ENCODE measurements at places on chromosomes 13 and 19.

DNA sequence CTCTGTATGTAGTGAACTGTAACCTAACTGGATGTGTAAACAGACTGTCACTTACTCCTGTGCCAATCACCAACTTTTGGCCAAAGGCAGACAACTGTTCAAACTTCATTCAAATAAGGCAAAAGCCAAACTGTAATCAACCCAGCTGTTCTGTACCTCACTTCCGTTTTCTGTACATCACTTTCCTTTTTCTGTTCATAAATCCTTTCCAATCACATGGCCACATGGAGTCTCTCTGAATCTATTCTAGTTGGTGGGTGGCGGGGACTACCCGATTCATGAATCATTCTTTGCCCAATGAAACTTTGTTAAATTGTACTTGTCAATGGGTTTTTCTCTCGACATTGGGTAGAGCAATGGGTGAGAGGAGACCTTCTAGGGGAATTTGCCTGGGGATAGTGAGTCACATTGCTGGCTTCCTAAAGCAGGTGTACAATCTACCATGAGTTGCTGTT lies 178.3 kb upstream of the RFC3 start:
- DNase-seq = no peak

GRCh38 chr13:77002590-77003190 lies 10.8 kb downstream of the CLN5 start:
- no peak for DNase-seq

DNA sequence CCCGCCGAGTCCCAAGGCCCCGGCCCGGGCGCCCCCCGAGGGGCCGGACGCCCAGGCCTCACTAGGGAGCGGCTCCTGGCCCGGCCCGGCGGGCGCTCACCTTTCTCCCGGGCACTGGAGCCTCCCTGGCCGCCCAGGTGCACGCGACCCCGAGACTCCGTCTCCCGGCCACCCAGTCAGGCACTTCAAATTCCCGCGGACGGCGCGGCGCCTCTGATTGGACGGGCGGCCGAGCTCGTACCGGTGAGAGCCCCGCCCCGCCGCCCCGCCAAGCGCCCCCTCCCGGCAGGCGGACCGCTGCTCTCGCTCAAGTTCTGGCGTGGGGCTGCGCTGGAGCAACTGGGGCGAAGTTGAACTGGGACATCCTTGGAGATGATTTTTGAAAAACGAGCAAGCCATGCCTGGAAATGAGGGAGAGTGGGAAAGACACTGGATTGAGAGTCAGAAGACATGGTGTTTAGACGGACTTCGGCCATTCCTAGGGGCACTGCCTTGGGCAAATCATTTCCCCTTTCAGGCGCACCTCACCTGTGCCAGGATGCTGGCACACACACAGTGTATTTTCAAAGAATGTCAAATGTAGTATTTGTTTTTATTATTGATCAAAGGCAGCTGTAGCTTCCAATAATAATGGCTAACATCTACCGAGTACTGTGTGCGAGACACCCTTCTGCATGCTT lies 485.3 kb downstream of the UQCRFS1 start:
- no peak for DNase-seq

DNA sequence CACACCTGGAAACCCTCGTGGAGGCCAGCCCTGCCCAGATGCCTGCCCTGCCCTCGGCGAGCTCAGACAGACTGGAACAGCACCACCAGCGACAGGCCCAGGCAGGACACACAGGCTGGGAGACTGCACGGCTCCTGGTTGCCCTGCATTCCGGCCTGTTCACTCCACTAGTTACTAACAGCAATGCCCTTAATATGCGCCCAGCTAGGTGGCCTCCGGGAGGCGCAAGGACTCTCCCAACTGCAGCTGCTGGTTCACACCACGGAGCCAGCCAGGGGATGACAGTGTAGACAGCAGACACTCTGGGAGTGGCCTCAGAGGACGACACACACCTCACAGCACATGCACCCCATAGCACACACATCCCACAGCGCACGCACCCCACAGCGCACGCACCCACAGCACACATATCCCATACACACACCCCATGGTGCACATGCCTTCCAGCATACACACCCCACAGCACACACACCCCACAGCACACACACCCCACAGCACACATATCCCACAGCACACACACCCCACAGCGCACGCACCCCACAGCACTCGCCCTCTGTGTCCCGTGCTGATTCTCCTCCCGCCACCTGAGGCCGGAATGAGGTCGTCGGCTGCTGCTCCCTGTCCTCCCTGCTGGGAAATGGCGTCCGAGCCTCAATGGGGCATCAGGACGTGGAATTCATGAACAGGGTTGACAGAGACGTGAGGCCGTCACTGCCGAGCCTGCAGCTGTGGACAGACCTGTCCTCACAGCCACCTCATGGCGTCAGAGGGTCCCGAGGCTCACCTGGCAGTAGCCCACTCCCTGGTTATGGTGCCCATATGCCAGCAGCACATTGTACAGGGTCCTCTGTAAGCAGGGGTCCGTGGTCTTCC lies 13.6 kb downstream of the GRTP1 start:
- no peak for DNase-seq

GRCh38 chr19:43624933-43625332 lies 5.5 kb upstream of the ZNF428 start:
- DNase-seq = peak; percentile 81

GRCh38 chr19:4702764-4703163 lies 20.9 kb downstream of the DPP9 start:
- DNase-seq = no peak

DNA sequence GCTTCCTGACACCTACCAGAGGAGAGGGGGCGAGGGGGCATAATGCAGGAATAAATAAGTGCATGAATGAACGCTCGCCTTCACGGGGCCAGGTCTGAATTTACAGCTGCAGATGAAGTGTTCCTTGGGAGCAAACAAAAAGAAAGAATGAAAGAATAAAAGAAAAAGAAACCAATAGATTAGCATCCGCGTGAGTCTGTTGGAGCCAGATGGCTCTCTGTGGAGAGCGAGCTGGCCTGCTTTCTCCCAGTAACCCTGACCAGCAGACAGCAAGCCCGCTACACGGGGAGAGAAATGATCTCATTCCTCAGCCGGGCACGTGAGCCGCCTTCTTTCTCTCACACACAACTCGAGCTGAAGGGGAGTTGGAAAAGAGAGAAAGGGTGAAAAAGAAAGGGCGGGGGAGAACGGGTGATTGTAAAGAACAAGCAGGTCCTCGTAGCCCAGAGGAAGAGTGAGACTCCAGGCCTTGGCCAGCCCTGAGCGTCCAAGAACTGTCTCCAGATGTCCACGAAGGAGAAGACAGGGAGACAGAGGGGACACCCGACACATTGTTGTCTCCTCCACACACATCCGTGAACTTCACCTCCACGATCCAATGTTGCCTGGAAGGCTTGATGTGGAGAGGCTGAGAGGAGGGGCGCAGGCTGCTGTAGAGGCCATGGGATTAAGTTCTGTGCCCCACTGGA lies 81.4 kb downstream of the RNASEH2B start:
- no peak for DNase-seq

- DNase-seq = no peak
These were observed 123.2 kb upstream of the VSTM2B start for GRCh38 chr19:29402563-29402962.

GRCh38 chr19:49921871-49922795 lies 6.9 kb upstream of the ATF5 start:
- no peak for DNase-seq

GRCh38 chr13:79463604-79464003 lies 17.4 kb upstream of the NDFIP2 start:
- DNase-seq = no peak

- no peak for DNase-seq
These were observed 235.4 kb downstream of the DNAJC15 start for GRCh38 chr13:43258771-43259170.

GRCh38 chr19:53055117-53055516 lies 10.6 kb downstream of the ERVV-2 start:
- DNase-seq = no peak

- no peak for DNase-seq
These were observed 515 bp upstream of the ATXN8OS start for GRCh38 chr13:70107125-70107497.

DNA sequence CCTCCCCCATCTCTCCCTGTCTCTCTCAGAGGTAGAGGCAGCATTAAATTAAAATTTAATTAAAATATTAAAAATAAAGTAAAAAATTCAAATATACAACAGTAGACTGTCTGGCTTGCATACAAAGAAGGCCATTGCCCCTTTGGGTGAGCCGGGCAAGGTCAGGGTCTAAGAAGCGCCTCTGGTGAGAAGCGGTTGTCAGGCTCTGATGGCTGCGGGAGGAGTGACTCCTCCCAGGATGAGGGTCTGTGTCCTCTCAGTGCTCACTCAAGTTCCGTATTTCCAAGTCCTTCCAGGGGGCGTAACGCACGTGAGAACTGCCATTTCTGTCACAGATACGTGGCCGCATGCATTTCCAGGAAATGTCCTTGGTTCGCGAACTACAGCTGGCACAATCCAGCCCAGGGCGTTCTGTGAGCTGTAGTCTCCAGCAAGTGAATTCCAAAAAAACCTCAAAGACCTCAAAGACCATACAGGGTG lies 737 bp upstream of the ZNF181 start:
- DNase-seq = no peak

DNA sequence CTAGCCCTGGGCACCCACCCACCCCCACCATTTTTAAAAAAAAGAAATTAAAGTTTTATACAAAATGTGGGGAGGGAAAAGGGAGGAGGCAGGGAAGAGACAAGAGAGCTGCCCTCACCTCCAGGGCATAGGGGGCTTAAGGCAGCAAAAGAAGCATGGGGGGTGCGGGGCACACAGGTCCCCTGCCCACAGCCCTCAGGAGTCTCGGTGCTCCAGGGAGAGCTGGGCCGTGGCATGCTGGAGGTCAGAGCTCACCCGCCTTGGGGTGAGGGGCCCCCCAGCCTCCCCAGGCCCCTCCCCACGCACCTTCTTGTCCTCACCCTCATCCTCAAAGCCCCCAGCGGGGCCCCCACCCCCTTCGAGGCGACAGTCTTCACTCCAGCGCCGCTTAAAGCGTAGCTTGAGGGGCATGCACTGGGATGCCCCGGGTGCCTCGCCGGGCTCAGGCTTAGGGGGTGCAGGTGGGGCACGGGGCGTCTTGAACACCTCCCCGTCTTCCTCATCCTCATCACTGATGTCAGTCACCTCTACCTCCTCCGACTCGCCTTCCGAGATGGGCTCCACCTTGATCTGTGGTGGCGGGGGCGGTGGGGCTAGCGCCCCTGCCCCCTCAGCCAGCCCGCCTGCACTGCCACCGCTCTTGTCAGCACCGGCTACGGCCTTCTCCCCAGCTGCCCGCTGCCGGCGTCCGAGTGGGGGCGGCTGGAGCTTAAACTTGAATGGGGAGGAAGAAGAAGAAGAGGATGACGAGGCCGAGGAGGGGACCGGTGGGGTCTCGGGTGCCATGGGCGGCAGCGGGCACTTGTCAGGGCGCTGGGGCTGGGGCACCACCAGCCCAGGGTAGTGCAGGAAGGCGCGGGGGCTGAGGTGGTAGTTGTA lies 6.1 kb upstream of the GSK3A start:
- DNase-seq = no peak

- DNase-seq = no peak
These were observed 82.1 kb downstream of the ZAR1L start for GRCh38 chr13:32233062-32233461.

- DNase-seq = no peak
These were observed 25.2 kb downstream of the ABCC4 start for GRCh38 chr13:95276037-95276505.

- no peak for DNase-seq
These were observed 988.6 kb downstream of the PCDH17 start for GRCh38 chr13:58620176-58620575.

GRCh38 chr19:8552810-8553209 lies 24.4 kb downstream of the MYO1F start:
- DNase-seq = no peak

DNA sequence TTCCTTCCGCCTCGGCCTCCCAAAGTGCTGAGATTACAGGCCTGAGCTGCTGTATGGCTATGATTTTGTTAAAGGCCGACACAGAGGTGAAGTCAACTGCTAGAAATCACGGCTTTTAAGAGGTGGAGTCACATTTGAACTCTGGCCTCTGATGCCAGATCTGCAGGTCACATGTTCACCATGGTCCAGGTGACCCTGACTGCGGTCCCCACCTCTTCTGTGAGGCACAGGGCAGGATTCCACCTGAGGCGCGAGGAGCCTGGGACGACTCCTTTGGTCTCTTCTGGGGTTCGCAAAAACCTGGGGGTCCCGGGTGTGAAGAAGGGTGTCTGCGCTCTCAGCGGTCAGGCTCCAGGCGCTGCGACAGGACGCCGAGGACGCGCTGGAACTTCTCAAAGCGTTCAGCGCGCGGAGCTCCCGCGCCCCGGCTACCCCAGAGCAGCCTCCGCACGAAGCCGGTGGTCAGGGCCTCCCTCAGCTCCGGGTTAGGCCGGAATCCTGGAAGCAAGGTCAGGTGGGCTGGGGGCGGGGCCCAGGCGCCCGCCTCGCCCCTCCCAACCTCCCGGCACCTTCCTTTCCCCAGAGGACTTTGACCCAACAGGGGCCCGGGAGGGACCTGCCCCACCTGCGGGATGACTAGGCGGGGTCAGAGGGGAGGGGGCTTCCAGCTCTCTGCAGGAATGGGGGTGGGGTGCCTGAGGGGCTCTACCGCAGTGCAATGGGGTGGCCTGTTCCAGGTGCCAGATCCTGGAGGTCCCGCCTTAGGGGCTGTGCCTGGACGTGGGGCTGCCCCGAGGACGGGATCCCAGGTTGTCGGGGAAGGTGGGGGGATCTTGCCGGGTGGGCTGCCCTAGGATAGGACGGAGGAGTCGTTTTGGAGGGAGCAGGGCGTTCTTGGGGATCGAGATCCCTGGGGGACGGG lies 13.0 kb downstream of the TRIP10 start:
- no peak for DNase-seq

DNA sequence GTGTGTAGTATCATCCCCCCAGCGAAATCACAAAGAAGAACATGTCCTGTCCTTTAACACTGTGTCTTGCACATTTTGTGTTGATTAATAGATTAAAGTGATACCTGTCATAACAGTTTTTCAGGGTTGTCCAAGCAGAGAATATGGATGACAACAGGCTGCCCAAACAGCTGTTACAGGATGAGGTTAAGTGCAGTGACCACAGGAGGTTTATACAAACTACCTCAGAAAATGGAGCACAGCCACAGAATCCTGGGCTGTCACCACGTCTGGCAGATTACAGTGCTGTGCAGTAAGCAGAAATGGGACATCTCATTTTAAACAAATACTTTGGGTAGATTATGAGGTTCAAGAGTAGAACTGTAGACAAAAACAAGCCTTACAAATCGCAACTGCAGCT lies 575.6 kb downstream of the DCT start:
- no peak for DNase-seq

DNA sequence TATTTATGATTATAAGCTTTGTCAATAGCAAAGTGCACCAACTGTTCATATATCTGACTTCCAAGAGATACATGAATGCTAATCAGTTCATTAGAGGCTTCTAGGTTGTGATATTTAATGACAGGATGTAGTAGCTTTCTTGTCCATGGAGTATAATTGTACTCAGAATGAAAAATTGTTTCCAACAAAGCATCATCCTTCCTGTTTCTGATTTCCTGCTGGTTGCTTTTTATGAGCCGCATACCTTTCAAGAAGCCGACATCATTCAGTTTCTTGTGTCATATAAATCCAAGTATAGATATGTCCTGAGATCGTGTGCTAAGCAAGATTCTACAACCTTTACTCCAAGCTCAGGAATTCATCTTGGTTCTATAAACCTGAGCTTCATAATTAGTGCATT lies 326.6 kb downstream of the DIAPH3 start:
- DNase-seq = no peak

Measured in central memory CD8-positive, alpha-beta T cell (primary cell).